Kidney glomerular epithelial cell (primary cell): ENCODE measurements at places on chromosomes 1 and 21.

DNA sequence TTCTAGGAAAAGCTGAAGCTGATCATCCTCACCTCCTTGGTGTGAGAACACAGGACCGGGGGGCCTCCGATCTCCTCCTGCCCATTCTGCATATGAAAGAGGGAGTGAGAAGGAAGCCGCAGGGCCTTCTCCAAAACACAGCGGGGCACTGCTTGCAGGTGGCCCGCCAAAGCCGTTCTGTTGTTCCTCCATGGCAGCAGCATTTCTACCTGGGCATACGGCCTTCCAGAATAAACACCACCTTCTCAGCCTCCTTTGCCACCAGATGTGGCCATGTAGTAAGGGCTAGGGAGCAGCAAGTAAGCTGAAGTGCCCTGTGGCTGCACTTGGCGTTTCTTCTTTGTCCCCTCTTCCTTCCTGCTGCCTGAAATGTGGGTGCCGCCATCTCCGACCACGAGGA is 214.9 kb downstream of the TOMM20 start:
- no peak for DNase-seq

DNA sequence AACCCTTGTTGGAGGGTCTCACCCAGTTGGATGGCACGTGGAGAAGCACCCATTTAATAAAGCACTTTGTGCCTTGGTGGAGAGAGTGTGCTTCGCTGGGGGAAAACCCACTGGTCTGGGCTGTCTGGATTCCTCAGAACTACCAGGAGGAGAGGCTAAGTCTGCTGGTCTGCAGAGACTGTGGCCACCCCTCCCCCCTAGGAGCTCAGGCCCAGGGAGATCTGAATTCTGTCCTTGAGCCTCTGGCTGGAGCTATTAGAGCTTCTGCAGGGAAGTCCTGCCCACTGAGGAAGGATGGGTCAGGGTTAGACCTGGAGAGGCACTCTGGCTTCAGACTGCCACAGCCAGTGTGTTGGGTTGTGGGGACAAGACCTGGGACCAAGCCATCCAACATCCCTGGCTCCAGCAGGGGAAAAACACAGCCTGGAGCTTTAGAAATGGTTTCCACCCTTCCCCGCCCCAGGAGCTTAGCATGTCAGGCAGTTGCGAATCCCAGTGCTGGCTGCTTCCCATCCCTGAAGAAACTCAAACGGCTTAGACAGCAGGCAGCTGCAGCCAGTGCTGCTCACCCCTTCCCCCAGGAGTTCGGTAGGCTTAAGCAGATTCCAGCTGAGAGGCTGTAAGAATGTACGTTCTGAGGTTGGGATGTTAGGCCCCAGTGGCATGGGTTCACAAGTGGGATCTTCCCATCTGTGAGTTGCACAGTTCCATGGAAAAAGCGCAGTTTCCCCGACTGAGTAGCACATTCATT is 288.3 kb downstream of the TGFB2 start:
- no peak for DNase-seq

DNA sequence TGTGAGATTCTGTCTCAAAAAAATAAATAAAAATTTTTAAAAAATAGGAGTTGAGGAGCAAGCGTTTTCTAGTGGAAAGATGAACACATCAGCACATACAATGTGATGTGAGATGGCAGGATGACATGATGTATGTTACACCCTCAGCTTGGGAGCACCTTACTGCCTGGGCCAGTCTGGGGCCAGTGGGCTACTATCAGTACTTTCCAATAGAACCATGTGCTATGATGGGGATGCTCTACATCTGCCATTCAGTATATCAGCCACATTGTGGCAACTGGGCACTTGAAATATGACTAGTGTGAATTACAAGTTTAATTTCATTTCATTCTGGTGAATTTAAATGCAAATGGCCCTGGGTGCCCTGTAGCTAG is 156.0 kb downstream of the PGBD5 start:
- DNase-seq = no peak

DNA sequence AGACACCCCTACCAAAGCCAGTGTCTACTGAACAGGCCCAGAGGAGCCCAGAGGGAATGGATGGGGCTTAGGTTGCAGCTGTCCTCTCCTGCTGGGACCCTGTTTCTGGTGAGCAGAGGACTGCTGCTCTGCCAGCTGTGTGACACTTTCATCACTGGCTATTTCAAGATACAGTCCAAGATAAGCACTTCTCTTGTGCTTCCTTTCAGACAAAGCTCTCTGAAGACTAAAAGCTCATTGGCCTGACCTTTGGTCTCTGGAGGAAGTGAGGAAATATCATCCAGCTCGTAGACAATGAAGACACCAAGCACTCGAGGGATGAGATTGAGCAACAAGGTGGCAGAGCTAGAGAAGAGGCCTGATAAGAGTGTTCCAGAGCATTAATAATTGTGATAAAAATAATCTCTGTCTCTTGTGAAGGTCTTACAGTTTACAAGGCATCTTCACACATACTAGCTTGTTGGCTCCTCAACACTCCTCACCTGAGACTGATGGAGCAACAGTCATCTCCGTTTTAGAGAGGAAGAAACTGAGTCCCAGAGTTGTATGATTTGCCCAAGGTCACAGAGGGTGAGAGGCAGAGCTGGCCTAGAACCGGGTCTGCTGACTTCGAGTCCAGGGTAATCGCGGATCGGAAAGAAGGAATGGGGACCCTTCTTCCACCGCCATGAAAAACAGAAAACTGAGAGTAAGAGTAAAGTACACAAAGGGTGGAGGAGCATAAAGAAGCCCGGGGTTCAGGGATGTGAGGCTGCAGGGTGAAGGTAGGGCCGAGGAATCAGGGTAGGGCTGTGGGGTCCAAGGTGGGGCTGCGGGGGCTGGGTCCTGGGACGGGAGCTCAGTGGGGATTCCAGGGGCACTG is 666 bp downstream of the PAFAH2 start:
- DNase-seq = peak; percentile 19

DNA sequence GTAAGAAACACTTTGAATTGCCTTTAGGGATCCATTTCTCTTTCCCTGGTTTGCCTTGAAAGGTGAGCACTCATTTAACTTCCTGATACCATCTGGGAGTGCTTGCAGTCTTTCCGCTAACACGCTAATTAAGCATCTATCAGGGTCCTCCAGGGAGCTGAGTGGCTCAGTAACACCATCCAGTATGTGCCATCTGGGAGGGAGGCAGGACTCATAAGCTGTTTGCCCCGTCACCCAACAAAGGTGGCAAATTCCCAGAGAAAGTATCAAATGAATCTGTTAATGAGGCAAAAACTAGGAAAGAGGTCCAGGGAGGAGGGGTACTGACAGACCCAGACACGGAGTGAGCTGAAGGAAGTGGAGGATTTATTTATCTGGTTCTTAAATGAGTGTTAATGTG is 430.9 kb downstream of the HLX start:
- DNase-seq = no peak

- no peak for DNase-seq
These were observed 40.2 kb downstream of the GFI1 start for GRCh38 chr1:92446546-92446945.

GRCh38 chr1:183932412-183932811 is 105.1 kb downstream of the COLGALT2 start:
- no peak for DNase-seq

- DNase-seq = no peak
These were observed 8.0 kb downstream of the HIPK1 start for GRCh38 chr1:113937146-113937545.

DNA sequence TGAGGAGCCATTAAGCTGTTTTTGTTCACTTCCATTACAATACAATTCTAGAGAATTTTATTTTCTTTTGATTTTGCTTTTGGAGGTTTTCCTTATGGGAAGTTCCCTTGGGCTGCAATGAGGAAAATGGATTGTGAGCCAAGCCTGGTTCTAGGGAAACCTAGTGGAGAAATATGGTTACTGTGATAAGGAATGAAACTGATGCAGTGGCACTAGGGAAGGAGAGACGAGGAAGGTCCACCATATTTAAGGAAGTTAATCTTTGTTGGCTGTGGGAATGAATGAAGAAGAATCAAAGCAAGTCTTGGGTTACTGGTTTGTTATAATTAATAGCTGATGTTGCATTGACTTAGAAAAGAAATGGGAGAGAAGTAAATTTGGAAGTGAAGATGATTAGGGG is 28.4 kb downstream of the CHML start:
- no peak for DNase-seq

GRCh38 chr1:30928789-30929134 is 20.2 kb upstream of the SDC3 start:
- DNase-seq = no peak

DNA sequence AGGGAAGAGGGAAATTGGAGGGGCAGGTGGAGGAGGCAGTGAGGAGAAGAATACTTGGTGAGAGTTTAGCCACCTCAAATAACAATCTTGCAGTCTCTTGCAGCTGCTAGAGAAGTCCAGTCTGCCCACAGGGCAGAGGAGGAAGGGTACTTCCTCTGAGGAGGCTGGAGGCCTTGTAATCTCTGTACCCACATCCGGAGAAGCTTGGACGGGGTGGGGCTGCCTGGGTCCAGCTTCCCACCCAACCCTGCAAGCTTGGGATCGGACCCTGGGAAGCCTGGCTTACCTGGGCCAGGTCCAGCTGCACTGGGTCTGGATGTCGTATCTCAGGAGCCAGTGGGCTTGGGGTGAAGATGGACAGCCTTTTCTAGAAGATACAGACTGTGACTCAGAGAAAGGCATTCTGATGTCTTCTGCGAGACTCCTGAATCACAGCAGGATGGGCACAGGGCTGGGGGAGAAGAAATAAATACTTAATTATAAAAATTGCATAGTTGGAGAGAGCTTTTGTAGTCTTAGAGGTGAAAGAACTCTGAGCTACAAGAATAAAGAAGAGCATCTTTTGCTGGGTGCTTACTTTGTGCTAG is 111.8 kb upstream of the JUN start:
- DNase-seq = no peak

DNA sequence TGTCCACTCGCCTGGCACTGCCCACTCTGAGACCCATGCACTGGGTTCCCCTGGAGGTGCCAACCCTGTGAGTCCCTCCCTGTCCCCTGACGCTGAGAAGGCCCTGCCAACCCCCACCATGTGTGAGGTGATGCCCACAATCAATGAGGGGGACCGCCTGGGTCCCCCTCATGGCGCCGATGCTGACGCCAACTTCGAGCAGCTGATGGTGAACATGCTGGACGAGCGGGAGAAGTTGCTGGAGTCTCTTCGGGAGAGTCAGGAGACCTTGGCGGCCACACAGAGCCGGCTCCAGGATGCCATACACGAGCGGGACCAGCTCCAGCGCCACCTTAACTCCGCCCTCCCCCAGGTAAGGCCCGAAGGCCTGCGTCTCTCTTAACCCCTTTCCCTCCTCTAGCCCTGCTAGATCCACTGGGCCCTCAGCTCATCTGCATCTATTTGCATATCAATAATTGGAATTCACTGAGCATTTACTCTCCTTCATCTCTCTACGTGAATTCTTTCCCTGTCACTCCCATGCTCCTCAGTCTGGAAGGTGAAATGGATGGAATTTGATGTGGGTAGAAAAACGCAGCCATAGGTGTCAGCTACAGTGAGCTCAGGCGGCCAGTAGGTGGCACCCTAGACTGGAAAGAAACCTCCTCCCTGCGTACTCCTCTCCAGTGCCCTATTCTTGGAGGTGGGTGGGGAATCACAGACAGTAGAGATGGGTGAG is 12.8 kb downstream of the PPFIA4 start:
- peak; percentile 74 for DNase-seq

DNA sequence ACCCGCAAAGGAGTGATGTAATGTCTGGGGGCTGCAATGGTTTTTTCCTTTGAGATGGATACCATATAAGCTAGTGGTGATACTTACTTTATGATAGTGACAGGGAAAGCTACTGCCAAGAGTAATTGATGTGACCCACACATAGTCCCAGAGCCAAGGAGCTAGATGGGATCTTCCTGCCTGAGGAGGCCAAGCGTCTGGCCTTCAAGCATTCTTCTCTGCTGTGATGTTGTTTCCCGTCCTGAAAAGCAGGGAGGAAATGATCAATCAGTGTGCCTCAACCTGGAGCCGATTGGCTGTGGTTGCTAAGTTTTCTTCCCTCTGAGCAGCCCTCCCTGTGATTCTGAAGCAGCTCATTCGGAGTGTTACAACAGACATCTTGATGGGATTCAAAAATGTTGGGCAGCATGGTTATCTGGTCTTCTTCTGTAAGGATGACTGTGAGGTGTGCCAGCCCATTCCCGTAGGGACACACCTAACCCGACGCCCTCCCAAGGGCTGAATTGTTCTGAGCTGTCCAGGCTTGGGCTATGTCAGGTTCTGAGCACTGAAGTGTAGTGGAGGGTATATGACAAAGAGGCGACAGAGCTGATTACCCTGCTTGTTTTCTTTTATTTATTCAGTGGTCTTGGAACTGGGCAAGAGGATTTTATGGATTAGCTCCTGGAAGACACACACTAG is 56.7 kb downstream of the UCK2 start:
- DNase-seq = no peak

- DNase-seq = no peak
These were observed 2.2 kb downstream of the TLR5 start for GRCh38 chr1:223140611-223141405.

GRCh38 chr1:22500471-22500870 is 48.8 kb downstream of the ZBTB40 start:
- DNase-seq = peak; percentile 10

DNA sequence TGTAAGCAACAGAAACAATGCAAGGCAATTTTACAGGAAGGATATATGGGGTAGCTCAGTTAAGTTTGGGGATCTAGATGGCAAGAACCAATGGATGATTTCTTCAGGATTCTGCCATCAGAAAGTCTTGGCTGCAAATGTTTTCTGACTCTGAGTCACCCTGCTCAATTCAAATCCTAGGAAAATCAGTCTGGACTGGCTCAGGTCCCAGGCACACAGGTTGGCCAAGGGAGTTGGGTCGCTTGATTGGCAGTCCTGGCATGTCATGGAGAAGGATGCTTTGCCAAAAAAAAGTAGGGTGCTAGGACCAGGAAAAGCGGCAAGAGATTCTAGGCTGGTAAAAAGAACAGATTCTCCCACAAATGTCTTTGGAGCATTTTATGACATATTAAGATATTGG is 28.9 kb upstream of the S1PR1 start:
- DNase-seq = no peak

- DNase-seq = no peak
These were observed 6.8 kb downstream of the CRYZ start for GRCh38 chr1:74726063-74726462.

- DNase-seq = no peak
These were observed 41.0 kb downstream of the VANGL1 start for GRCh38 chr1:115682792-115683191.

DNA sequence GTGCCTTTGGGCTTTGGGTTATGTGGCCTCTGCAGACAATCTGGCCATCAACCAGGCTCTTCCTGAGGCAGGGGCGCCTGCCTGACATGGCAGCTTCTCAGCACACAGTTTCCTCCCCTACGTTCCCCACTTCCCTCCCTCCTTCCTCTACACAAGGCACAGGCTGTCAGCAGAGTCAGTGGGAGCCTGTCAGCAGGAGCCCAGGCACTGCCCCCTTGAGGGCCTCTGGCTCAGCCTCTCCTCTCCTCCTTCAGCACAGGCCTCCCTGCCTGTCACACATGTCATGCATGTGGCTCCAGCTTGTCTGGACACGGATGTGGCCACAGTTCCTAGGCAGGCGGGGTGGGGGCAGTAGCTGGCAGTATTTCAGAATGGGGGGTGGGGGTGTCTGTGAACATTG is 52.2 kb upstream of the ARTN start:
- no peak for DNase-seq

DNA sequence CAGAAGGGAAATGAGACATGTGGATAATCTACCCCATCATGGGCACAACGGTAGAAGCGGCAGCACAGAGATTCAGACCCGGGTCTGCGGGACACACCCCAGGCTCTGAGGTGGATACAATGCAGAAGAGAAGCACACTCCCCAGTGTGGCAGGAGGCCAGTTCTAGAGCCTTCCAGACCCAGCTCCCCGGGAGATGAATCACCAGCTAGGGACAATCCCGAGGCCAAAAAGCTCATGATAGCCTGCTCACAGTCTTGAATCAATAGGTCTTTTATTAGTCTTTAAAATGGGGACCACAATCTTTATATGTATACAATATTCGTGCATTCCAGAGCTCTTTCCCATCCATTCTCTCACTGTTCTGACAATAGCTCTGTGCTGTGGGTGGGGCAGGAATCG is 57.3 kb upstream of the DIRAS3 start:
- no peak for DNase-seq
